ENCODE measurements at places on chromosomes 6 and 20.

GRCh38 chr6:31972709-31973350 is 892 bp upstream of the DXO start:
- no peak for DNase-seq

GRCh38 chr6:97870273-97870672 is 587.3 kb upstream of the MMS22L start:
- no peak for DNase-seq

- no peak for DNase-seq
Measured at GRCh38 chr6:41467627-41468404, 78.4 kb upstream of the FOXP4 start.

DNA sequence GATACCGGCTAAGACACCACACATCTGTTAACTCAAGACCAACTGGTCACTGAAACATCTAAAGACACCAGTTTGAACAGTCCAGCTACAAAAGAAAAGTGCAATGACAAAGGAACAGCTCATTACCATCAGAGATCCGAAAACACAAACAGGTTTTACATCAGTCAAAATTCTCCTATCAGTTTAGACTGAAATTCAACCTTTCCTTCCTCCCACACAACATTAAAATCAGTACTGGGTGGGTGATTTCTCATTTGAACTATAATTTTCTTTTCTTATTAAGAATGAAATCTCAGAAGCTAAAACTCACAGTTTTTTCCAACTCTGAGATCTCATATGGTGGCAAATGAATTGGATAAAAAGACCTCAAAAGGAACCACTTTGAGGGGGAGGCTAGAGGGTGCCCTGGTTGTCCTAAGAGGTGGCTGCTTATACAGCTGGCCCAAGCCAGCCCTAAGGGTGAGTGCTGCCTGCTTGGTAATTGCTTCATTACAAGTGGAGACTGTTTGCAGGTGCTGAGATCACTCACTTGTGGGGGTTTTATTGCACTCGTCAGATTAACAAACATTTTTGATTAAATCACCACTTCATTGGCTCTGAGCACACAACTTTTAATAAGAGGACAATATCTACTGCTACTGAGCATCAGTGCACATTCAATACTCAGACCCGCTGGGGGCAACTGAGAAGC is 4.3 kb downstream of the CCDC167 start:
- DNase-seq, result no peak

- DNase-seq, result no peak
Measured at GRCh38 chr6:108274546-108274945, 13.7 kb upstream of the SNX3 start.

DNA sequence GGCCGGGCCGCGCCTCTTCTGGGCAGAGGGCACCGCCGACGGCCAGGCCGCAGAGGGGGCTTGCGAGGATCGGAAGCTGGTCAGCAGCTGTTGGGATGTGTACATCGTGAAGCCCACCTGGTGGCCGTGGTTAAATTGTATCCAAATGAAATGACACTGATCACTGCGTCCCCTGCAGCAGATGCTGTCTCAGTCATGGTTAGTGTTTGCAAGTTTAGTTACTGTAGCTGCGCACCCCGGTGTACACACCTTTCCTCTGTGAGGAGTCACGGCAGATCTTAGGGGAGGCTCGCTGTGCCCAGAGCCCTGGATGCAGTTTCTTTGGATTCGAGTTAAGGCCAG is 653 bp downstream of the NAA20 start:
- no peak for DNase-seq

DNA sequence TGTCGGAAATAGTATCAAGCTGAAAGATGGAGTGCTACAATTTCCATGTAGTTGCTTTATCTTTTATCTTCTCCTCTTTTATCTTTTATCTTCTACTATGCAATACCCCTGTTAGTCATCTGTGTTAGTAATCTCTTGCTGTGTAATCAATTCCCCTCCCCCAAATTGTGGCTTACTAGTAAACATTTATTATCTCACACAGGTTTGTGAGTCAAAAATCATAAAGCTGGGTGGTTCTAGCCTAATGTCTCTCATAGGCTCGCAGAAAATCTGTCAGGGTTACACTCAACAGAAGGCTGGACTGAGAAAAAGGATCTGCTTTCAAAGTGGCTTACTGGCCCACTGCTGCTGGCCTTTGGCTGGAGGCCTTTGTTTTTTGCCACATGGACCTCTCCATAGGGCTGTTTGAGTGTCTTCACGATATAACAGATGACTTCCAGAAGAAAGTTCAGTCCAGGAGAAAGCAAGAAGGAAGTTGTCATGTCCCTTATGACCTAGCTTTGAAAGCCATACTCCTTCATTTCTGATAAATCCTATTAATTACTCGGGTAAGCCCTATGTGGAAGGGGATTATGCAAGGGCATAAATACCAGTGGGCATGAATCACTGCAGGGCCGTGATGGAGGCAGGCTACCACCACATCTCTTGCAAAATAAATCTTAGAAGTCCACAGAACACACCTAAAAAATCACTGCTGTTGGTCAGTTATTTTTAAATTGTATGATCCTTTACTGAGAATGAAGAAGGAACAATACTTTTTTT is 24.5 kb upstream of the PTCHD4 start:
- DNase-seq, result no peak

DNA sequence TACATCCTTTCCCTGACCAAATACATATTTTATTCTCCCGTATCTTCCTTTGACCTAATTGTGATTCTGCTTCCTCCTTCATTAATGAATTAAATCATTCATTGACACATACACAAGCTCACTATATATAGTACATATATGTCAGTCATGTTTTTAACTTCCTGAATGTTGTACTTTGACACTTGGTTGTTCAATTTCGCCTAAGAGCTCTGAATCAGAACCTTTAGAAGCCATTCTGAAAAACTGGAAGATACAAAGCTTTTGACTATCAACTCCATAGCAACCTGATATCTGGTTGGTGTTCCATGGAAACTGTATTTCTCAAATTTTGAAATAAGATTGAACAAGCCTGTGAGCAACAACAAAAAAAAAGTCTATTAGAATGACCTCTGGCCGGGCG is 27.3 kb upstream of the HFE start:
- no peak for DNase-seq

- peak; percentile 90 for DNase-seq
Measured at GRCh38 chr20:760751-761417, 7.4 kb downstream of the SLC52A3 start.

GRCh38 chr6:137352859-137353258 is 133.7 kb upstream of the IFNGR1 start:
- no peak for DNase-seq

- DNase-seq, result no peak
Measured at GRCh38 chr6:137148306-137149034, 25.0 kb downstream of the IL22RA2 start.

DNA sequence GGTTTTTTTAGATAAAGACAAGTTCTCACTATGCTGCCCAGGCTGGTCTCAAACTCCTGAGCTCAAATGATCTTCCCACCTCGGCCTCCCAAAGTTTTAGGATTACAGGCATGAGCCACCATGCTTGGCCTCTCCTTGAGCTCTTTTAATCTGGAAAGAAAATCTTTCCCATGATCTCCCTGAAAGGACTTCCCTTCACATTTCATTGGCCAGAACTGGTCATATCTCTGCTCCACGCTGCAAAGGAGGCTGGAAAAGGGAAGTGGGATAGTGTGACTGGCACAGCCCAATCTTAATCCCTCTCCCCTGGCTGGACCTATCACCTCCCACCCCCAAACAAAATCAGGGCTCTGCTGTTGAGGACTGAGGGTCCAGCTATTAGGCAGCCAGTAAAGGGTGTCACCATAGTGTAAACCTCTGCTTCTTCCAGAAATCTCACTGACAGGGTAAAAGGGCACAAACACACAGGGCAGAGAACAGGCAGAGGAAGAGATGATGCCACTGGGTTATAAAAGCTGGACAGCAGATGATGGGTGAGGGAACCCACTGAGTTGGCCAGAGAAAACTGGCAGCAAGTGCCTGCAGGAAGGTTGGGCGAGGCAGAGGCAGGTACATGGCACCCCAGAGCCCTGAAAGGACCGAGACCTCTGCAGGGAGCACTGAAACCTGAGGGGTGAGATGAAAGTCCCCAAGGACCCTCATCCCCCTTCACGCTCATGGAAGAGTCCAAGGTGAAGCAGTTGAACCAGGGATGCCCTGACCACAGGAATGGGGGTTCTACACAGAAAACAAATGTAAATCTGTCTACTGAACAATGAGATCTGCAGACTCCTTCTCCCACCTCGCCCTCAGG is 83.1 kb upstream of the PTPN1 start:
- DNase-seq, result no peak

- no peak for DNase-seq
Measured at GRCh38 chr6:46023216-46023915, 7.7 kb upstream of the CLIC5 start.

GRCh38 chr20:41003143-41003935 is 25.3 kb upstream of the TOP1 start:
- peak; percentile 48 for DNase-seq

DNA sequence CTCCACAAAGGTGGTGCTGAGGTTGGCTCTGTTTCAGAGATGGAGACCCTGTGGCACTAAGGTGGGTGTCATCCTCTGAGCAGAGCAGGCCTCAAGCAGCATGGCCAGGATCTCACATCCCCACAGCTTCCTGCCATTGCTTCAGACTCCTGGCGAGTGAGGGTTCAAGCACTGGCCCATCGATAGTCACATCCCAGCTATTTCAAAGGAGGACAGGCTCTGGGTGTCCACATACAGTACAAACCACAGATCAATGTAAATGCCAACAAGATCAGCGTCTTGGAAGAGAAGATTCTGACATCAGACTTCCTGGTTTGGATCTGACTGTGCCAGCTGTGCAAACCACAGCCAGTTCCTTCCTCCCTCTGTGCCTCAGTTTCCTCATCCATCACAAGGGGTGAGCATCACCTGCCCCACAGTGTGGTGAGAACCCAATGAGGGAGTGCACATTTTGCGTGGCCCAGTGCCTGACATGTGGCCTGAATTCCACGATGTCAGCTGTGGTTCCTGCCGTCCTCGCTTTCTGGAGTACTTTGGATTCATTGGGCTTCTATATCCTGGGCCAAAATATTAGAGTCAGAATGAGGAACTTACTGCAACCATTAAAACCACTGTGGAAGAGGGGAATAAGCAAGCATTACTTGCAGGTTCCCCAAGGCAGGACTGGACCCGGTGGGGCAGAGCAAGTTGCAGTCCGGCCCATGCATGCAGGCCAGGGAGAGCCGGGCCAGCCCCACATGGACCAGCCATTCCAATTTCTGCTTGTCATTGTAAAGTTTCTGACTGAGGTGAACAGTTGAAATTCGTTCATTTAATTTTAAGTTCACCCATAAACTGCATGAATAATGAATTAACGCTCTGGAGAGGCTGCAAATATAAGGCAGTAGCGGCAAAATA is 236.0 kb downstream of the TTLL2 start:
- peak; percentile 2 for DNase-seq

DNA sequence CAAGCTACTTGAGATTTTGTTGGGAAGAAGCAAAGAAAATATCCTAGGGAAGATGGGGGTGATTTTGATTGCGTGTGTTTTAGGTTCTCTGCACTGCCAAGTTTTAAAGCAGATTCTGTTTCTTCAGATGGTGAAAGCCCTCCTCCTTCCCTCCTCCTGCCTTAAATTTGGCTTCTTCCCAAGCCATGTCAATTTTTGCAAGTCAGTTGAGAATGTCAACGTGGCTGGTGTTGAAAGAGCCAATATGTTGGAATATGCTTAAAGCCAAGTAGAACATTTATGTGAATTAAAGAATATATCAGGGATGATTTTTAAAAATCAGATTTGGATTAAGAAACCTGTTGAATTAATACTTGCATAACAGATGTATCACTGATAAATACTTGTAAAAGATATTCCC is 270.8 kb downstream of the ARID1B start:
- DNase-seq, result no peak

- no peak for DNase-seq
Measured at GRCh38 chr6:92364948-92365541, 1054.3 kb downstream of the EPHA7 start.

DNA sequence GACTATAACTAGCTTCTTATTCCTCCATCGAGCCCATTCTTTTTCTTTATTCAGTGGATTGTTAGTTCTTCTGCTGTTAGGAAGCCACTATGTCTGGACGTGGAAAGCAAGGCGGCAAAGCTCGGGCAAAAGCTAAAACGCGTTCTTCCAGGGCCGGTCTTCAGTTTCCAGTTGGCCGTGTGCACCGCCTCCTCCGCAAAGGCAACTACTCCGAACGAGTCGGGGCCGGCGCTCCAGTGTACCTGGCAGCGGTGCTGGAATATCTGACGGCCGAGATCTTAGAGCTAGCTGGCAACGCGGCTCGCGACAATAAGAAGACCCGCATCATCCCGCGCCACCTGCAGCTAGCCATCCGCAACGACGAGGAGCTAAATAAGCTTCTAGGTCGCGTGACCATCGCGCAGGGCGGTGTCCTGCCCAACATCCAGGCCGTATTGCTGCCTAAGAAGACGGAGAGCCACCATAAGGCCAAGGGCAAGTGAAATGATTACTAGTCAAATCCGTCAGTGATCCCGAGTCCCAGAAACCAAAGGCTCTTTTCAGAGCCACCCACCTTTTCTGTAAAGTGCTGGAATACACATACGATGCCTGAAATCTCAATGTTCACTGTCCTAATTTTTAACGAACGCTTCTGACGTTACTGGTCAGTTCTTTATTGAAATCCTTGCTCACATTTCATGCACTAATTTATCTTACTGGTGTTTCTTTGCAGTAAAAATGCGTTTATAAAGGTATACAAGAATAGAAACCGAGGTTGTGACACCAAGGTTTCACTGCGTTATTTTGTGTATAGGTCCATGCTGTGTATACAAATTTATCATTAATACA is 129.9 kb downstream of the HFE start:
- no peak for DNase-seq

GRCh38 chr6:148855744-148856143 is 108.9 kb downstream of the UST start:
- no peak for DNase-seq

DNA sequence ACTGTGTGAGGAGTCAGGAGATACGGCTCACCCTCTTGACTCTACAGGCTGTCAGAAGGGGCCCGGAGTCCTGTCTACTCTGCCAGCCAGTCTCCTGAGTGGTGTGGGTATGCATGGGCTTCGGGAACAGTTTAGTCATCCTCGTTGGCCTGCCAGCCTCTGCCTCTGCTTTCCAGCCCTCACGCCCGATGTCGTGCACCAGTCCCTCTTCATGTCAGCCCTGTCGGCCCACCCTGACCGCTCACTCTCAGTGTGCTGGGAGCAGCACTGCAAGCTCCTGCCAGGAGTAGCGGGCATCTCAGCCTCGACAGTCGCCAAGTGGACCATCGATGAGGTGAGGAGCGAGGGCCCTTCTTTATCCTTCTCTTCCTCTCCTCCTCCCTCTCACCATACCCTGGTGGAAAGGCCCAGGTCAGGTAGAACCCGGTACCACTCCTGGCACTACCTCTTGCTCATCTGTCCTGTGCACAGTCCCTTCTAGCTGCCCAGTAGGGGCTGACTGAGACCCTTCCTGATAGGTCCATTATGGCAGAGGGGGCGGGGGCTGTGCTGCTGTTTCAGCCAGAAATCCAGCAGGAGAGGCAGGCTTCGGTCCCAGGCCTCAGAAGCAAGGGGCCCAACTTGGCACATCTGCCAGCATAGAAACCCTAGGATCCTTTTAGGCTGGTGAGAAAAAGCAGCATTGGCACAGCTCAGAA is 18.7 kb upstream of the SGK2 start:
- no peak for DNase-seq

- DNase-seq, result no peak
Measured at GRCh38 chr6:7731294-7731693, 5.4 kb downstream of the BMP6 start.

Measured in iPS-NIHi11 (cell line).